ENCODE measurements at places on chromosomes 2 and 18.

GRCh38 chr2:174792309-174793025 is 28.2 kb upstream of the CHRNA1 start:
- DNase-seq: no peak

DNA sequence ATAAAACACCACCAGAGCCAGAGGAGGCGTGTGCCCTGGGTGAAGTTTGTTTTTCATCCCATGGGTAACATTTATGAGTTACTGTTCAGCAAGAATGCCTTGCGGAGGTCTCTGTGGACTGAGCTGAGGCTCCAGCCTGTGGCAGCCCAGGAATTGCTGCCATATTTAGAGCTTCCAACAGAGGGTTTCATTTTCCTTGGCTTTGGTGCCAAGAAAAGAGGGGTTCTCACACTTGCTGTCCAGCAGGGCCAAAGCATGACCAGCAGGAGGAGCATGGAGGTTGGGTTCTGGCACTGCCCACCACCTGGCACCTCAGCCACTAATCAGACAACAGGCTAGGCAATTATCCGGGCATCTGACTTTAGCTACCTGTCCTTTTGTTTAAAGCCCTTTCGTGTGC is 36.7 kb downstream of the EPAS1 start:
- DNase-seq: no peak

DNA sequence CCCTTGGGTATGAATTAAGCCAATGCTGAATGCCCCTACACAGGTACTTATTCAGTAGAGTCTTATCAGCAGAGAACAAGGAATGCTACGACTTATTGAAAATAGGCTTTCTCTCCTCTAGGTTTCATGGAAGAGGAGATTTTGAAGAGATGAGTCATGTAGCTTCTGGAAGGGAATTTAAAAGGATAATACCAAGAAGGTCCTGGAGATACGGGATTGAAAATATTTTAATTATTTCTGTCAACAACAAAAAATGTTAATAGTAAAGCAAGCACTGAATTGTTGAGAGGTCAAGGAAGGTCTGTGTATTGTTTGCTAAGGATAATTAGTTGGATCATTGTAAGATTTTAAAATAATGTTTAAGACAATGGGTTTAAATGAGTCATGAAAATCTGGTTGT is 293.0 kb upstream of the SPHKAP start:
- DNase-seq: no peak

DNA sequence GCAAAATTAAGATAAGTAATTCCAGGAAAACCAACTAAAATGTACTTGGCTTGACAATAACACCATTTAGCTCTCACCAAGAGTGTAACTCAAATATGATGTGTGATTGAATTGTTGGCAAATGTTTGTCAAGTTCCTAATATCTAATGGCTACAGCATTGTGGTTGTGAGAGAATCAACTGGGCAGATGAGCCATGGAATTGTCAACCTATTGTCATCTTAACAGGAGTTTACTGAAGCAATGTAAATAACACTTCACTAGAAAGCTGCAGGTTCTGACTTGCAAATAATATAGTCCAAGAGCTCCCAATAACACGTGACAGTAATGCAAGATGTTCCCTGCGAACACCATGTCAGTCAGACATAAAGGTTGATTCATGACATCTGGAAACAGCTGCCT is 495.2 kb upstream of the MEIS1 start:
- DNase-seq: no peak

DNA sequence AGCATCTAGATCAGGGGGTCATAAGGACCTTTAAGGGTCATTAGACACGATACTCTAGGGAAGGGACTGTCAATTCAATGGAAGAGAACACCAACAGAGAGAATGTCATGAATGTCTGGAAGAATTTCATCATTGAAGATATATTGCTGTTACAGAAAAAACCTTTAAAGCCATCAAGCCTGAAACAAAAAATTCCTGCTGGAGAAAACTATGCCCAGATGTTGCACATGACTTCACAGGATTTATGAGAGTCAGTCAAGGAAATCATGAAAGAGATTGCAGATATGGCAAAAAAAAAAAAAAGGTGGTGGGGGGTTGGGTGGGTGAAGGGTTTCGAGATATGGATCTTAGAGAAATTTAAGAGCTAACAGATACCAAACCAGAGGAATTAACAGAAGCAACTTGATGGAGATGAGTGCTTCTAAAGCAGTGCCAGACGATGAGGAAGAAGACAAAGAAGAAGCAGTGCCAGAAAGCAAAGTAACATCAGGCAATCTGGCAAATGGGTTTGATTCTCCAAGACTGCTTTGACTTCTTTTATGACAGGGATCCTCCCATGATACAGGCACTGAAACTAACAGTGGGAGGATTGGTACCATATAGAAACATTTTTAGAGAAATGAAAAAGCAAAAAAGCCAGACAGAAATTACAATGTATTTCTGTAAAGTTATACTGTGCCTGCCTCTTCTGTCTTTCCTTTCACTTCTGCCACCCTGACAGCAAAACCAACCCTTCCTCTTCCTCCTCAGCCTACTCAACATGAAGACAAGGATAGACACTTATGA is 28.5 kb downstream of the MAP4K3 start:
- DNase-seq: no peak
